ENCODE measurements at places on chromosomes 12 and 14. TPM values are rescaled to one million over a fixed set of nuclear protein-coding genes. Genes with fewer than 3 reads are reported as not detected.

- DNase-seq: no peak
These were observed 189.2 kb upstream of the RASSF8 start for GRCh38 chr12:25769082-25769945.

DNA sequence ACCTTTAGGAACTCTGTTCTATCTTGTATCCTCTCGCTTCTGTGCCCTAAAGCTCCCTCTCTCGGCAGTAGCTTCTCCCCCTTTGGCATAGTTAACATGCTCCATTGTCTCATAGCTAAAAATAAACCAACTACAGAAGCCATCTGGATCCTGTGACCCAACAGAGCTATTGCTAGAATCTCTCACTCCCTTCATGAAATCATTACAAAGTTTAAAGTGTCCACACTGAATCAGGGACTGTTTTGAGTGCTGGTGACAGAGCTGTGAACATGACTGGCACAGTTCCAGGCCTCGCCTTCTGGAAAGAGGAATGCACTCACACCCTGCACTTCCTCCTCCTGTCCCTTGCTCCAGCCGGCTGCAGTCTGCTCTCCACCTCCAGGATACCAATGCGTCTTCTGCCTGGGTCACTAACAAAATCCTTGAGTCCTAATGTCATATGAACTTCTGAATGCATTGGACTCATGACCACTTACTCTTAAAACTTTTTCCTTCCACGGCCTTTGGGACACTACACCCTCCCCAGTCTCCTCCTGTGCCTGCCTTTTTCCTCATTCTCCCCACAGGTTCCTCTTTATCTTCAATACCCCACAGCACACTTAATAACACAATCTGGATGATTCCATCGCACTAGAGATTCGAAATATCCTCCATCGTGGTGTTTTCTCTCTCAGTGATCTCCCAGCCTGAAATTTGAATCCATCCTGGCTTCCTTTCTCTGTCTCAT, 13.2 kb downstream of the PLBD1 start:
- DNase-seq: peak; percentile 3

- DNase-seq: no peak
These were observed 58.2 kb upstream of the PYGL start for GRCh38 chr14:51002406-51002999.

GRCh38 chr12:94841177-94841576, 162.3 kb downstream of the NDUFA12 start:
- DNase-seq: no peak

GRCh38 chr12:113278633-113279032, 56.3 kb downstream of the SLC8B1 start:
- no peak for DNase-seq

- no peak for DNase-seq
These were observed 5.6 kb upstream of the SPATA7 start for GRCh38 chr14:88379706-88380343.

GRCh38 chr12:51812871-51813270, 35.6 kb downstream of the FIGNL2 start:
- no peak for DNase-seq

DNA sequence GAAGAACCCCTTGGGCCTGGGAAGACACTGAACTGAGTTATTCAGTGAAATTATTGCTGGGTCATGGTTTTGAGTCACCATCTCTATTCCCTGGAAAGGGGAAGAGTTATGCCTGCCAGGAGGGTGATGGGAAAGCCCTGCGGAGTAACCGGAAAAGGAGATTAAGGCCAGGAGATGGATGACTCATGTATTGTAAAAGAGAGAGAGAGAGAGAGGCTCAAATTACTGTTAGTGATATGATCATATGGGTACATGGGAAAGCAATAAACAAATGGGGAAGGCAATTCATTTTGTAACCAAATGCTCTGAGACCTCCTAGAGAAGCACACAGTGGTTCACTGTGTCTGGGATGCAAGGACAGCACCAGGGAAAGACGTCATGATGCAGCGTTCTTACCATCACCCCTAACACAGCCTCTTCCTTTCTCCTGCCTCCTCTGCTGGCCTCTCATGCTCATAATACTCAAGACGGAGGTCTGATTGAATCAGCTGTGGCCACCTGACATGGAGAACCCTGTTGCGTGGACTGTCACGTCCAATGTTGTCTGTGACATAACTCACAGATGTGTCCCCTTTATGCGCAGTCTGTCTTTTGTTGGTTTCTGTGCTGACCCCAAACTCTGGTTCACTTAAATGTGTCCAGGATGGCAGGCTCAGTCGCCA, 243.7 kb downstream of the TMEM132D start:
- DNase-seq: peak; percentile 89

DNA sequence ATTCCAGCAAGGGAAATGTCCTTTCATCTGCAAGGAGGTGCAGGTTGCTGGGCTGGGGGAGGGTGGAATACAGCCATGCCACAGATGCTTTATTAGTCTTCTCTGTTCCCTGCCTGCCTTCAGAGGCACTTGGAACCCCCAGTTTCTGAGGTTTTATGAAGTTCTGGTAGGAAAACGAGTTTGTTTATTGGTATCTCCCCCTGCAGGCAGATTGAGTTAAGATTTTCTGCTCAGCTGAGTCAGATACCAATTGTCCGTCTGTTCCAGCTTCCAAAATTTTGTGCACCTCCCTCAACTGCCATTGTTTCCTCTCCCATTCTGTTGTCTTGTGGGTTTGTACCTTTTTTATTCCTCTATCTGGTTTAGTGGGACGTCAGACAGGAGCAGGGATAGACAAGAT, 155.6 kb downstream of the ETV6 start:
- no peak for DNase-seq

DNA sequence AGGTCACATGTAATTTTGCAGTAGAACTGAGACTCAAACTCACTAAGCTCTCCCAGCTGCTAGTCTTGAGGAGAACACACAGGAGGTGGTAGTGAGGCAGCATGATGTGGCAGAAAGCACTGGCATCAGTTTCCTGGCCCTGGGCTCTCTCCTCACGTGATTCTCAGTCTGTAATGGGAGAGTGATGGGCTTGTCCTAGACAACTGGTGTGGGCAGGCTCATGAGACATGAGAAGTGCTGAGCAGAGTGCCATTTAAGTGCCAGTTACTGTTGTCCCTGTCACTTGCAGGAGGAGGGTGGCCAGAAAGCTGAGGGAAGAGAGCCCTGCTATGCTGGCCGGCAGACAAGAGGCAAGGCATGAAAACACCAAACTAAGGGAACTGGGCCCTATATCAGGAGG, 48.5 kb upstream of the OVCH1 start:
- DNase-seq: peak; percentile 59

DNA sequence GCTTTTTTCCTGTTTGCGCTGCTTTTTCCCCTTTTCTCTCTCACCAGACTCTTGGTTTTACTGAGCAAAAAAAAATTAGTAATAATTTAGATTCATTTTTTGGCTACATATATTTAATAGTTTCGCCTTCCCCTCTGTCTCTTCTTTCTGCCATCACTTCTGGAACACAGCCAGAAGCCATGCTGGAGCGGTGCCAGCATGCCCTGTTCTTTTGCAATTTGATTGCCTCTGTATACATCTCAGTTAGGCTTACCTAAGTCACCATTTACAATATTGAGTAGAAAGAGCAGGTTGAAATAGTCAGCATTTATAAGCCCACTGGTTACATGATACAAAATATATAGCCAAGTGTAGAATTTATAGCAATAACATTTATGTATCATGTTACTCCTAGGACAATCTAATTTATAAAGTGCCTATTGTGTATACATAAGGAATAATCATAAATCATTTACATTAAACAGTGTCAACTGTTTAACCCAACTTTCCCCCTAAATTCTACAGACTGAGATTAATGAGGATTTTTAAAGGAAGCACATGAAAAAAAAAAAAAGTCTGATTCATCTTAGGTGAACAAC, 413.8 kb upstream of the SOX5 start:
- DNase-seq: no peak

- DNase-seq: no peak
These were observed 844.3 kb downstream of the GALC start for GRCh38 chr14:87148655-87149054.

DNA sequence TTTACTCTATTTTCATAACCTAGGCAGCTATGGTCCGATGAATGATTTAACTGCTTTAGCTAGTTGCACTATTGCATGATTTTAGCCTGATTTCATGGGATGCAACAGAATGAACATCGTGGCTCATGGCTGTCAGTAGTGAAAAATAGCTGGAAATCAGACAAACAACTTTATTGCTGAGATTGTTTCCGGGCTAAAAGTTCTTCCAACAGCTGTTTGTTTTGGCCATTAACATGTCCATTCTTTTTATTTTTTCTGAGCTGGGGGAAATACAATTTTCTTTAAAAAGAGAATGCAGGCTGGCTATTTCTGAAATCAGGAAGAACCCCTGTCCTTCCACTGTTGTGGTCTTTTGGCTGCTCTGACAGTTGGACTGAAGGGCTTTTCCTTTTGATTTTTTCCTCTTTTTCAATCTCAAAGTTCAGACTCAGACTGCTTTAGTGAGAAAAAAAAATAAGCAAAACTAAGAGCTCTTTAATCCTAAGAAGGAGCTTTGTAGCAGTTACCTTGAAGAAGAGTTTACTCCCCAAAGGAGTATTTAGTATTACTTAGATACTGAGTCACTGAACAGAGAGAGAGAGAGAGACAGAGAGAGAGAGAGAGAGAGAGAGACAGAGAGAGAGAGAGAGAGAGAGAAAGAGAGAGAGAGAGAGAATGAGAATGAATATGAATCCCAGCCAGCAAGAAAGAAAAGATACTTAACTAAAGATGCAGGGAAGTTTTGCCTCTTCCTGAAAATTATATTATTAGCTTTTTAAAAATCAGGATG, at the start of gene NAV3:
TSS of gene NAV3 (plus strand) at position 312 of the 769 bp plus-strand sequence. CDS start 568 bp downstream, outside the sequence.
- no peak for DNase-seq

DNA sequence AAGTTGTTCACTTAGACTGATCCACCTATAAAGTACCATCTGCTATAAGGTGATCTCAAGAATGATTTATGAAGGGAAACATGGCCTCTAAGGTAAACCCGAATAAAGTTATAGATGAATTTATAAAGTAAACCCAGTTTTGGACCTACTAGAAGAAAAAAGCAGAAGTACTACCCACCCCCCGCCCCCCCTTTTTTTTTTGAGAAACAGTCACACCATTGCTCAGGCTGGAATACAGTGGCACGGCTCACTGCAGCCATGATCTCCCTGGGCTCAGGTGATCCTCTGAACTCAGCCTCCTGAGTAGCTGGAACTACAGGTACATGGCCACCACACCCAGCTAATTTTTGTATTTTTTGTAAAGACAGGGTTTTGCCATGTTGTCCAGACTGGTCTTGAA, 3.9 kb downstream of the ENTPD5 start:
- no peak for DNase-seq

DNA sequence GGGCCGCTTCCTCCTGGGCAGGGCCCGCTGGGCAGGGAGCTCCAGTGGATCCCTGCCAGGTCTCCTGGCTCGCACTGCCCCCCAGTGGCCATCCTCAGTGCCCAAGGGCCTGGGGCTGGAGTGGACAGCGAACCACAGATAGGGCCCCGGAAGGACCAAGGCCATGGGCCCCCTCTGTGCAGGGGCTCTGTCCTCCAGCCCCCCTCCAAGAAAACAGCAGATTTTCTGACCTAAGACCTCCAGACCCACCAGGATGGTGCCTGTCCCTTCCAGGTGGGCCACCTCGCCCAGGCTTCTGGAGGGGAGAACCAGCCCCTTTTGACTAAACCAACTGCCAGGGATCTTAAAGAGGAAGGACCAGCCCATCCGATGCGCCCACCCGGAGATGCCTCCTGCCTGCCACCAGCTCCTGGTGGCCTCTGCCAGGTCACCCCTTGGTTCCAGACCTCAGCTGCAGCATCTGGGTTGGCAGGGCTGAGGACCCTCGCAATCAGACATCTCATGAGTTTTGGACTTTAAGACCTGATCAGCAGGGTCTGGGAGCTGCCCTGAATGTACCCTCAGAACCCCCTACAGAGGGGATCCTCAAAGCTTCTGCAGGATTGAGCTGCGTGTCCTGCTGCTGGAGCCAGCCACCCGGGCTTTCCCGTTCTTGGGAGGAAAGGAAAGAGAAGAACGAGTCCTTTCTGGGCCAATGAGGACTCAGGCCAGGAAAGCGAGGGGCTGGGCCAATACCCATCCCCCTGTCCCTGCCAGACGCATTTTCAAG, 325.8 kb upstream of the DIO3 start:
- peak; percentile 38 for DNase-seq

DNA sequence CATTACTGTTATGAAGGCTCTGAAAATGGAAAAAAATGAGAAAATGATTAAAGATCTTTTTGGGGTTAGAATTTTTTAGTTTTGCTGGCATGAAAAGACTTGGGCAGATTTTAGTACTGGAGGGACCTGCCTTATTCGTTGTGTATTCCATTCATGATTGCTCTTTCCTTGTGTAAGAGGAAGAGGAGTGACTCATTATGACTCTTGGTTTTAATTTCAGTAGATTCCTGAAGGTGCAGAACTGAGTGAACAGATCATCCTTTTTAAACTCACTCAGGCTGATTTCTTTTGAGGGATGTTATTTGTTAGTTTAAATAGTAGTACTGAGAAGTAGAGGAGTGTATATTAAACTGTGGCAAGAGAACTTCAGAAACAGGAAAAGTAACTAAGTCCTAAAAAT, 41.6 kb downstream of the AKAP6 start:
- no peak for DNase-seq

GRCh38 chr14:104442107-104442551, 137.4 kb upstream of the C14orf180 start:
- DNase-seq: no peak

GRCh38 chr12:109995361-109995685, 845 bp downstream of the GIT2 start:
- no peak for DNase-seq

DNA sequence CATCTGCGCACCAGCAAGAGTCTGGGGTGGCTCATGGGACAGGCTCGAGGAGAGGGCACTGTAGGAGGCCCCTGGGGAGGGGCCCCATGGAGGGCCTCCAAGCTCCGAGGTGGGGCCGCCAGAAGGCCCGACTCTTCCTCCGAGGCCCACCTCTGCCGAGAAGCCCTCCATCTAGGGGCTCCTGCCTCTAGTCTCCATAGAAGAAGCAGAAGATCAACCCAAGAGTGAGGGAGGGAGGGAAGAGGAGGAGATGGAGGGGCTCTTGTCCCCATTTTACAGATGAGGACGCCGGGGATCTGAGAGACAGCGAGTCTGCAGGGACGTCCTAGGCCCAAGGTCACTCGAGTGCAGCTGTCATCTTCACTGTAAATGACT, 41.2 kb downstream of the DIO3 start:
- no peak for DNase-seq

SLC25A21 gene
- 8.7 TPM for total RNA-seq

RAPGEF3 gene
- total RNA-seq: 6.1 TPM

PMCH gene
- total RNA-seq: not detected

LRRC10 gene
- total RNA-seq: not detected

OAS2 gene
- total RNA-seq: 6.0 TPM

GLIPR1L1 gene
- not detected for total RNA-seq

PTPRO gene
- 0.15 TPM for total RNA-seq

CREBL2 gene
- total RNA-seq: 13.0 TPM

RERG gene
- not detected for total RNA-seq

SLC39A2 gene
- not detected for total RNA-seq

AMHR2 gene
- not detected for total RNA-seq

TMTC1 gene
- total RNA-seq: 9.5 TPM

GALNT9 gene
- total RNA-seq: 5.5 TPM

CCDC177 gene
- total RNA-seq: not detected

TCL1B gene
- total RNA-seq: not detected

DEPDC4 gene
- total RNA-seq: 1.3 TPM

TBX5 gene
- not detected for total RNA-seq

ASB2 gene
- total RNA-seq: not detected

FGF23 gene
- not detected for total RNA-seq

Measured in MG63 (cell line).